ENCODE measurements at places on chromosomes 2 and 18. TPM values are rescaled to one million over a fixed set of nuclear protein-coding genes. Genes with fewer than 3 reads are reported as not detected.
A peak's percentile ranks its signal among the peaks of the same experiment; 100 is the strongest.

- peak; percentile 36 for DNase-seq
- peaks cover 10% of the 10 kb centered on the region for H3K27me3 ChIP-seq
- H3K4me3 ChIP-seq, result no peak overlapping the region
- no peaks in the 10 kb centered on the region for H3K4me1 ChIP-seq
These were observed 478.9 kb upstream of the HS6ST1 start for GRCh38 chr2:128797533-128797932.

The C2orf15 gene
- total RNA-seq, result 5.6 TPM

GRCh38 chr2:166388481-166389070, 12.8 kb upstream of the SCN9A start:
- no peaks in the 10 kb centered on the region for H3K27me3 ChIP-seq
- H3K4me1 ChIP-seq, result no peaks in the 10 kb centered on the region
- H3K36me3 ChIP-seq, result no peaks in the 10 kb centered on the region
- no peak overlapping the region for H3K4me3 ChIP-seq
- no peak overlapping the region for H3K27ac ChIP-seq

The ACADL gene
- total RNA-seq, result 2.1 TPM

DNA sequence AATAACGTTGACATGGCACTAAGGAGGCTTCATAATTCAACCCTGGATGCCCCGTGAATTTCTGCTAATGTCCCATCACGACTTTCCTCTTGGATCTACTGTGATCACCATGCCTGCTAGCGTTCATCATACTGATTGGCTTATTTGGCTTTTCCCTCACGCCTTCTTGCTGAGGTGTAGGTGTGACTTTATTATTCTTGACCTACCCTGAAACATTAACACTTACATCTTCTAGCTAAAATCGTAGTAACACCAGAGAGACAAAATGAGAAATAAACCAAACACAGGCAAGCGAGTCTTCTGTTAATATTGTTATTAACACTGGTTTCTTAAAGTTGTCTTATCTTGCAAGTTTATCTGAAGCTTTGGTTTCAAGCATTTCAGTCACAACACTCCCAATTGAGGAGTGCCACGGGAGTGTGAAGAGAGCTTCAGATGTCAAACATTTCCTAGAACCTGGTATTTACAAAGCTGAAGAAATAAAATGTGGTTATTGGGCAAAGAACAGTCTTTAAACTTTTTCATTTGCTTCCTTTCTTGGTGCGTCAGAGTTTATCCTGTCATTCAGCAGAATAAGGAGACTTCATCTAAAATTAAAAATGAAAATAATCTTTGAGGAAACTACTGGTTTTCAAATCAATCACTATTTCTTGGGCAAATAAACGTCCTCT, 15.4 kb upstream of the STAT1 start:
- peaks cover 13% of the 10 kb centered on the region for H3K4me1 ChIP-seq
- H3K36me3 ChIP-seq, result no peaks in the 10 kb centered on the region
- H3K27me3 ChIP-seq, result no peaks in the 10 kb centered on the region
- H3K4me3 ChIP-seq, result no peak overlapping the region

DNA sequence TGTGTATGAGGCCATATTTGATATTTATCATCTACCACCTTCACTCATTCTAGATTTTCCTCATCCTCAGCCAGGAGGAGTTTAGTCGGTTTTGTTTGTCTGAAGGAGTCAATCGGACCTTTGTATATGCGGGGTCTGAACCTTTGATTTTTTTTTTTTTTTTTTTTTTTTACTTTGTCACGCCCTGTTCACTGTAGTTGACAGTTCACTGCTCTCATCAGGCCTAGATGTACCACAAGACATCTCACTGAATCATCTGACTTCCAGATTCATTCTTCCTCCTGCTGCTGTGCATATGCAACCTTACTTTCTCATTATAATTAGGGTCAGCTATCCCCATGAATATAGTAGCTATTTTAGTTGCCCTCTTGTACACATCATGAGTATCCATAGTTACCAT, 133.2 kb downstream of the ARHGAP15 start:
- no peaks in the 10 kb centered on the region for H3K36me3 ChIP-seq
- DNase-seq, result no peak
- H3K4me3 ChIP-seq, result no peak overlapping the region
- no peak overlapping the region for H3K27ac ChIP-seq
- peaks cover 5% of the 10 kb centered on the region for H3K4me1 ChIP-seq

DNA sequence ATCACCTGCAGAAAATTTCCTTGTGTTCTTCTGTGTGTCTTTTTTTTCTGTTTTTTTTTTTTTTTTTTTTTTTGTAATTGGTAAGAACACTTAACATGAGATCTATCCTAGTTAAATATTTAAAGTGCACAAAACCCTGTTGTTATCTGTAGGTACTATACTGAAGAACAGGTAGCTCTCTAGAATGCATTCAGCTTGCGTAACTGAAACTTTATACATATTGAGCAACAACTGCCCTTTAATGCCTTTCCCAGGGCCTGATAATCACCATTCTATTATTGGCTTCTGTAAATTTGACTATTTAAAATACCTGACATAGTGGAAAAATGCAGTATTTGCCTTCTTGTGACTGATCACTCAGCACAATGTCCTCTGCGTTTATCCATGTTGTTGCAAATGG, 701.8 kb downstream of the SUCLG1 start:
- DNase-seq, result no peak
- no peaks in the 10 kb centered on the region for H3K36me3 ChIP-seq
- H3K27me3 ChIP-seq, result peaks cover 3% of the 10 kb centered on the region
- H3K4me3 ChIP-seq, result no peak overlapping the region
- no peak overlapping the region for H3K27ac ChIP-seq
- no peaks in the 10 kb centered on the region for H3K4me1 ChIP-seq

DNA sequence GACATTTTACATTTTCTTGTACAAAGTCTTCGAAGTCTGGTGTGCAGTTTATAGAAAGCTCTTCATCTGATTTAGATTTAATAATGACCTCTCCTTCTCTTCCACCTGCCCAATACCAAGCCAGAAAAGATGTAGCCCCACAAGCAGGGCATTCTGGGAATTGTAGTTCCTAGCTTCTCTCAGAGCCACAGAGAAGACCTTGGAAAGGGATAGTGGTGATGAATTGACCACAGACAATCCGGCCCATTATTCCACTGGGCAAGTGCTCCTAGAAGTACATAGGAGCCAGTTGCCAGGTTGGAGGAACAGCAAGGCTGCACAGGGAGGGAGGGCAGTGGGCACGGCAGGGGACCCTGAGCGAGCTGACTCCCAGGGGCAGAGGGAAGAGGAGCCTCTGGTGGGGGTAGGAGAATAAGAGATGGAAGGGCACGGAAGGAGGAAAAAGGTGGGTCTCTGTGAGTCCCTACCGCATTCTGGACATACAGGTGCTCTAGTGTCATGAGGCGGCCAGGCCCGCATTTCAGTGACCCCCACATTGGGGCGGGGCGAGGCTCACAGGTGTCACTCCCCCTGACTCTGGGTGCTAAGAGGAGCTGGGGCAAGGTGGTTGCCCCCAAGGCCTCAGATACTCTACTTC, 152.5 kb upstream of the HAAO start:
- no peak overlapping the region for H3K27ac ChIP-seq
- no peak overlapping the region for H3K4me3 ChIP-seq
- H3K27me3 ChIP-seq, result no peaks in the 10 kb centered on the region
- H3K4me1 ChIP-seq, result peaks cover 26% of the 10 kb centered on the region
- DNase-seq, result no peak

DNA sequence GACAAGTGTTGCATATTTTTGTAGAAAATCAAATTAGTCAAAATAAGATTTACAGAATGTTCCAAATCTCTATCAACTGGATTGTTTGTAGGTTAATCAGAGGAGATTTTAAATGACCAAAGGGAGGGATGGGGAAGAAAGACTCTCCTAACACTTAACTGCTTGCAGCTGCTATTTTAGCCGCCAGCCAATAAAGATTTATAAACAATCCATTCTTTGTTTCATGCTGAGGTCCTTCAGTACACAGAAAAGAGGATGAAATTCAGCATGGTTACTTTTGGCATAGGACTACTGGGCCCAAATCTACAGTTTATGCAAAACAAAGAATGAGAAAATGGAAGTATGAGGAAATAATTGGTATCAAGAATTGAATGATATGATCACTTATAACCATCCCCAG, 86.4 kb upstream of the FN1 start:
- H3K36me3 ChIP-seq, result no peaks in the 10 kb centered on the region
- H3K4me1 ChIP-seq, result peaks cover 21% of the 10 kb centered on the region
- H3K4me3 ChIP-seq, result no peak overlapping the region
- H3K27ac ChIP-seq, result no peak overlapping the region
- no peak for DNase-seq

DNA sequence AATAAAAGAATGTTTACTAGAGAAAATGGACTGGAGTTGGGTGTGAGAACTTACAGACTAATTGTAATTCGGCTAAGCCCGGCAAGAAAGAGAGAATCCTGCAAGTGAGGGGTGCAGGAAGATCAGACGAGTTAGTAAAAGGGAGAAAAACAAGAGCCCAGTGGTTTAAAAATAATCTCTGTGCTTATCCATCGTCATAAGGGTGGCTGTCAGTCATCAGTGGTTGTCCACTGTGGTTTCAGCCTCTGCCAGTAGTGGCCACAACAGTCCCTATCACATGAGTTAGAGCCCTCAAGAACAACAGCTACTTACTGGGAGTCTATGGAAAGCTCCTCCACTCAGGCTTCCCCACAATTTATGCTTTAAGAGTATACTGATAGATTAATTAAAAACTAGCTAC, 239.8 kb downstream of the SETBP1 start:
- H3K36me3 ChIP-seq, result peaks cover 4% of the 10 kb centered on the region
- H3K27ac ChIP-seq, result no peak overlapping the region
- no peak overlapping the region for H3K4me3 ChIP-seq
- DNase-seq, result no peak
- H3K4me1 ChIP-seq, result peaks cover 33% of the 10 kb centered on the region
- H3K27me3 ChIP-seq, result no peaks in the 10 kb centered on the region

The LYPD1 gene
- total RNA-seq, result 33.9 TPM

The CLEC4F gene
- not detected for total RNA-seq

- no peak for DNase-seq
- no peak overlapping the region for H3K4me3 ChIP-seq
- H3K27ac ChIP-seq, result no peak overlapping the region
- no peaks in the 10 kb centered on the region for H3K27me3 ChIP-seq
- peaks cover 19% of the 10 kb centered on the region for H3K36me3 ChIP-seq
- peaks cover 28% of the 10 kb centered on the region for H3K4me1 ChIP-seq
These were observed 17.4 kb downstream of the RTP5 start for GRCh38 chr2:241886840-241887447.

DNA sequence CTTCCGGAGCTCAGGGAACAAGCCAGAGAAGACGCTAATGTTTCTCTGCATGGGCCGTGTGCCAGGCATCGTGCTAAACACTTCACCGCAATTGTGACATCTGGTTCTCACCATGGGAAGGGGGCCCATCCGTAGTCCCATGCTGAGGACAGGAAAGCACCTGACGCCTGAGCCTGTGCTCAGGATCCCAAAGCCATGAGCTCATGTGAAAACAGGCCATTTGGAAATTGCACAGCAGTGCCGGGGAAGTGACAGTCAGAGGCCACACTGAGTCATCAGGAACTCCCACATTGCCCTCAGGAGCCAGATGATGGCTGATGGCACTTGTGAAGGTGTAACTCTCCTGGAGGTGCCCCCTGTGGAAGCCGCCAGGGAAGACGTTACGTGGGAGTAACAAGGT, 141.0 kb downstream of the INHBB start:
- no peak for DNase-seq
- no peaks in the 10 kb centered on the region for H3K4me1 ChIP-seq
- H3K27ac ChIP-seq, result no peak overlapping the region
- H3K4me3 ChIP-seq, result no peak overlapping the region
- H3K36me3 ChIP-seq, result no peaks in the 10 kb centered on the region
- H3K27me3 ChIP-seq, result peaks cover 10% of the 10 kb centered on the region

The IL1R2 gene
- total RNA-seq, result 0.48 TPM

DNA sequence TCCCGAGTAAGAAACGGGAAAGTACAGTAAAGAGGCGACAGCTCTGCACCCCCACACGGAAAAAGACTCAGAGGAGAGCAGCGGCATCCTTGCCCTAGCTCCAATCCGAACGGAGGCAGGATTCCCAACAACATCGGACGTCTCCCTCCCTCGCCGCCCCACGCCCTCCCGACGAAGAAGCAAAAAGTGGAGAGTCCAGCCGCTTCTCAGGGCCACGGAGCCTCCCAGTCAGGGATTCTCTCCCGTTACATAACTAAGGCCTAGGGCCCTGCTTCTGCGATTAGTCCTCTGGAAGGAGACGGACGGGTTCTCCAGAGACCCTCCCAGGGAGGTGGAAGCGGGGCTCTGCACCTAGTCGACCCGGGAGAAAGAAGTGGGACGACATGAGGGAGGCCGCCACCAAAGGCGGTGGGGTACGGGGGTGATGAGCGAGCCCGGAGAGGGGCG, 587 bp downstream of the SUMO1 start:
- peaks cover 21% of the 10 kb centered on the region for H3K4me1 ChIP-seq
- peaks cover 4% of the 10 kb centered on the region for H3K36me3 ChIP-seq
- peak overlapping the region; percentile 99 for H3K4me3 ChIP-seq
- DNase-seq, result peak; percentile 71

- peaks cover 12% of the 10 kb centered on the region for H3K27me3 ChIP-seq
- no peaks in the 10 kb centered on the region for H3K36me3 ChIP-seq
- no peak for DNase-seq
- H3K4me1 ChIP-seq, result no peaks in the 10 kb centered on the region
These were observed 12.6 kb downstream of the MC5R start for GRCh38 chr18:13836559-13836958.

GRCh38 chr2:213696442-213696841, 412.2 kb downstream of the SPAG16 start:
- H3K27me3 ChIP-seq, result no peaks in the 10 kb centered on the region
- DNase-seq, result no peak
- H3K4me1 ChIP-seq, result no peaks in the 10 kb centered on the region
- no peak overlapping the region for H3K4me3 ChIP-seq

DNA sequence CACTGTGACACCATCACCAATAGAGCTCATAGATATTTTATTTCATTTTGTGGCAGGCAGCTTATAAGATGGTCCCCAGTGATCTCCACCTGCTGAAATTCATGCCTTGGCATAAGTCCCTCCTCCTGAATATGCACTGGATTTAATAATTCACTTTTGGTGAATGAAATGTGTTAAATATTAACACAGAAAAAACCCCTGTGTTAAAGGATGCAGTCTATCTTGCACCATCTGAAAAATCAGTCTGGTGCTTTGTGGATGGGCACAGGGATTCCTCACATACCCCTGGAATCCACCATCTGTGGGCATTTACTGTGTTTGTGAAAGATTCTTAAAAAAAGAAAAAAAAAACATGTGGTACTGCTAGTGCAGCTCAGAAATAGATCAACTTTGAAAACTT, 26.1 kb upstream of the WIPF1 start:
- H3K4me1 ChIP-seq, result peaks cover 10% of the 10 kb centered on the region
- no peak for DNase-seq
- H3K27me3 ChIP-seq, result no peaks in the 10 kb centered on the region
- no peak overlapping the region for H3K27ac ChIP-seq

All from type B pancreatic cell (in vitro differentiated cells).